ENCODE measurements at places on chromosomes 13 and 19.
A peak's percentile ranks its signal among the peaks of the same experiment; 100 is the strongest.

- no peak for DNase-seq
These were observed 12.6 kb downstream of the RTBDN start for GRCh38 chr19:12821761-12822160.

- DNase-seq = no peak
These were observed 22.8 kb upstream of the ERVV-1 start for GRCh38 chr19:52990759-52991418.

DNA sequence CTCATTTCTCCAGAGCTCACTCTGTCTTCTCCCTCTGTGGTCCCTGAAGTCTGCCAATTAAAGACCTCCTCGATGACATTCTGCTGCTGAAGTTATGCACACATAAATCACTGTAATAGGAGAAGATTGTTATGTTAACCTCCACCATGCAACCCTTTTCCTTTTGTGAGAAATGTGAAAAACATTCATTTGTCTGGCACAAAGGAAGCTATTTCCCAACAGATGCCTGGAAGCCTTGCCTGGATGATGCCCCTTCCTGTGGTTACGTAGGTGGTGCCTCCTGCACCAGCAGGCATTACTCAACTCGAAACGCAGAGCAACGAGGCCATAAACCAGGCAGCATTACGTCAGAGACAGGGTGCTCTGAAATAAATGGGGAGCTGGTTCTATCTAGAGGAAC lies 327.4 kb upstream of the ZNF507 start:
- no peak for DNase-seq

- DNase-seq = no peak
These were observed 13.1 kb downstream of the NAXD start for GRCh38 chr13:110628477-110628793.

DNA sequence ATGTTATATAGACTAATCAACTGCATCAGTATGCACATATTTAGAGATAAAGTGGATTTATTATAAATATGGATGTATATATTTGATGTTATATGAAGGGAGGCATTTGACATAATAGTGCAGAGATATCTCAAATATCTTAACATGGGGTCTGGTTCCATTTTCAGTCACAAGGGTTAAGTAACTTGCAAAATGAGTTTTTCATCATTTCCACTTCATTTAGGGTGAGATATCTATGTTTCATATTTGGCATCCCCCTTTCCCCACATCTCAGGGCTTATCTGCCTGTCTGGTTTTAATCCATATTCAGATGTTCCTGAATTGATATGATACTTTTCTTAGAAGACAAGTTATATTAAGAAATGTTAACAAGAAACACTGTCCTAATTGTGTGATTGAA lies 2141.2 kb downstream of the PCDH9 start:
- no peak for DNase-seq

GRCh38 chr19:12647490-12648071 lies 19.0 kb downstream of the MAN2B1 start:
- DNase-seq = no peak

DNA sequence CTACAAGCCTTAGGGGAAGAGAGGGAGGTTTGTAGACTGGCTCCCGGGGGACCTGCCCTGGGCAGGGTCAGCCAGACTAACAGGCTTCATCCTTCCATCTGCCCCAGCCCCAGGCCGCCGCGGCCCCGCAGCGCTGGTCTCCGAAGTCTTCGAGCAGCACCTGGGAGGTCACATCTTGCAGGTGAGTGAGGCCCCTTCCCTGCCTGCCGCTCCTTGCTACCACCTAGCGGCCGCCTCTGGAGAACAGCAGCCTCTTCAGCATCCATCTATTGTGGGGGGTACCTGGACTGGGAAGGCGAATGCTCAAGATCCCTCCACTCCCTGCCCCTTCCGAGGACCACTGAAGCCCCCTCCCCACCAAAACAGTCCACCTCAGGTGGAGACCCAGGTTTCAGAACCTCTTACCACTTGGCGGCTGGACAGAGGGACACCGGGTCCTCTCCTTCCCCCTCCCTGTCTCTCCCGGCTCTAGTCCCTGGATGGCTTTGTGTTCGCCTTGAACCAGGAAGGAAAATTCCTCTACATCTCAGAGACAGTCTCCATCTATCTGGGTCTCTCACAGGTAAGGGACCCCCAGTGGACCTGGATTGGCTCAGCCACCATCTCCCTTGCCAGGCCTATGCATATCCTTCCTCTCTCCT lies 12.7 kb downstream of the NPAS1 start:
- DNase-seq = peak; percentile 22

Measured in activated naive CD8-positive, alpha-beta T cell treated with anti-CD3 and anti-CD28 coated beads, Interleukin-2, amount 50 U/mL, for 16 hours (primary cell).